Retinal pigment epithelial cell (primary cell): ENCODE measurements at places on chromosomes 16 and 17.

DNA sequence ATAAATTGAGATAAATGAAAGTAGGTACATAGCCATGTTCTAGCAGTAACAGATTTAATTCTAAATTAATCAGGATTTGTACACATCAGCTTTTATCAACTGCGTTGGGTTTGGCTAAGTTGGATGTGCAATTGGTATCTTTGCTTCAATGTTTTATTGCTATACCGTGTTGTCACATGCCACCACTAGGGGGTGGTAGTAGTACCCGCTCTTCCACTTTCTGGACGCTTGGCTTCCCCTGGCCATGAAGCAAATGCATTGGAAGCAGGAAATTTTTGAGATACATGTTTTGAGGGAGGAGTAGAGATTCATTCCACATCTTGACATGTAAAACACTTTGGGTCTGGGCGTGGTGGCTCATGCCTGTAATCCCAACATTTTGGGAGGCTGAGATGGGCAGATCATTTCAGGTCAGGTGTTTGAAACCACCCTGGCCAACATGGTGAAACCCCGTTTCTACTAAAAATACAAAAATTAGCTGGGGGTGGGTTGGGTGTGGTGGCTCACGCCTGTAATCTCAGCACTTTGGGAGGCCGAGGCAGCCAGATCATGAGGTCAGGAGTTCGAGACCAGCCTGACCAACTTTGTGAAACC, 58.6 kb downstream of the EMP2 start:
- DNase-seq: no peak

DNA sequence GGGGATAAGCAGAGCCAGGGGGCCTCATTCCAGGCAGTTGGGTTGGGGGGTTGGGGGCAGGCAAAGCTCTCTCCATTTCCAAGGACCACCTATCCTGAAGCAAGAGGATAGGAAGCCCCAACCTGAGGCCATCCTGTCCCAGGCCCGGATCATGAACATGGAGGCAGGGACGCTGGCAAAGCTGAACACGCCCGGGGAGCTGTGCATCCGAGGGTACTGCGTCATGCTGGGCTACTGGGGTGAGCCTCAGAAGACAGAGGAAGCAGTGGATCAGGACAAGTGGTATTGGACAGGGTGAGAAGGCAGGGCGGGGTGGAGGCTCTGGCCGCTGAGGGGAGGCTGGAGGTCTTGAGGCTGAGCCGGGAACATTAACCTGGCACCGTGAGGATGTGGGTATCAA, 3.6 kb upstream of the CHAD start:
- no peak for DNase-seq

DNA sequence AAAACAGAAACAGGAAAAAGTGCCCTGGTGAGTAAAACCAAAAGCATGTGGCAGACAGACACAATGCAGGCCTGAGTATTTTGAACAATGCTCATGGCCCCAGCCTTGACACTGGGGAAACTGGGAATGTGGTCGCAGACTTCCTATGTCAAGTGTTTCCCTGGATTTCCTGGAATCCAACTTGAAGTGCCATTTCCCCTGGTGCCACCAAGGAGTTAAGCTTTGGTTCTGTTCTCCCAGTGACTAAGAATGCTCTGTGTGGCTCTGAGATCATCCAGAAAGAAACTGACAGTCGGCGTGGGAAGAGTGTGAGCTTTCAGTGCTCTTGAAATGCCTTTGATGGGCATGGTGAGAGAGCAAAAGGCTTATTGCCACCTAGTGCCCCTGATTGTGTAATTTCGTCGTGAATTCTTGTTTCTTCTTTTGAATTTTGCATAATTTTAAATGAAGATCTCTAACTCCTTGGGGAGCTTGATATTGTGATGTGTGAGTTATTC, 96.0 kb downstream of the YPEL2 start:
- DNase-seq: no peak

GRCh38 chr17:51142597-51142996, 10.8 kb upstream of the NME1 start:
- DNase-seq: no peak
